ENCODE measurements at places on chromosomes 11 and 22. TPM values are rescaled to one million over a fixed set of nuclear protein-coding genes. Genes with fewer than 3 reads are reported as not detected.

DNA sequence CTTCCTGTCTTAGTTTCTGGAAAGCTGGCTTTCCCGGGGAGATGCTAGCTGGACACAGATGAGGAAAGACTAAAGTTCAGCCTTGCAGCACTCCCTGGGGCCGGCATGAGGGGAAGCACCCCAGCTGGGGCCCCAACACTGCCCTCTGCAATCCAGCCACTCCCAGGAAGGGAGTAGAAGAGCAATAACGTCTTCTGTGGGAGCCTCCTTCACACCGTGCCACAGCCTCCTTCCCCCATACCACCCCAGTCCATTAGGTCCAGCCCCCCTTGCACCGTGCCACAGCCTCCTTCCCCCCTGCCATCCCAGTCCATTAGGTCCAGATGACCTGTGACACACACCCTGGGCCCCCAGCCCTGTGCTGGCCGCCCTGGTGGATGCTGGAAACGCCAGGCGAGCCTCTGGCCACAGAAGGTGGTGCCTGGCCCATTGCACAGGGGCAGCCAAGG is 44.1 kb upstream of the PRDM11 start:
- no peak overlapping the region for H3K4me3 ChIP-seq
- no peak for DNase-seq
- peaks cover 20% of the 10 kb centered on the region for H3K27me3 ChIP-seq
- no peaks in the 10 kb centered on the region for H3K4me1 ChIP-seq
- no peak overlapping the region for H3K27ac ChIP-seq

The FLRT1 gene
- 0.15 TPM for total RNA-seq

DNA sequence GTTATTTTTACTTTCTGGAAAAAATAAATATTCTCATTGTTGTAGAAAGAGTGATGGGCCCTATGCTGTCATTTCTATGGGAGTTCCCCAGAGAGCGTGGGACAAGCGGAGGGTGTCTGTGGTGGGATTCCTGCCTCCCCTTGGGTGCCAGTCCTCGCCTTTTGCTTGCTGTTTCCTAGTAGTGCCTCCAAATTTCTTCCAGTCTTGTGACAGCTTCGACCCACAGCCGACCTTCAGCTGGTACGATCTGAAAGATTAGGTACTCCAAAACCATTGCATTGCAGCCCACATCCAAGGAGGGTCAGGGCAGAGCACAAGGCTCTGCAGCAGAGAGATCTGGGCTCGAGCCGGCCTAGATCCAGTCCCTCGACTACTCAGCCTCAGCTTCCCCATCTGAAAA is 58.9 kb upstream of the EMID1 start:
- H3K36me3 ChIP-seq: 0 out of 2 replicates have a peak, but pooled peaks cover 2% of the 10 kb centered on the region
- DNase-seq: no peak
- H3K27me3 ChIP-seq: no peaks in the 10 kb centered on the region
- no peak overlapping the region for H3K4me3 ChIP-seq

- H3K27ac ChIP-seq: no peak overlapping the region
- no peak for DNase-seq
Measured at GRCh38 chr11:115652496-115652895, 148.3 kb upstream of the CADM1 start.

- H3K4me1 ChIP-seq: no peaks in the 10 kb centered on the region
- no peaks in the 10 kb centered on the region for H3K27me3 ChIP-seq
- no peak for DNase-seq
- no peak overlapping the region for H3K4me3 ChIP-seq
- no peaks in the 10 kb centered on the region for H3K36me3 ChIP-seq
- no peak overlapping the region for H3K27ac ChIP-seq
Measured at GRCh38 chr11:36142439-36142838, 146.8 kb downstream of the COMMD9 start.

The NXPE4 gene
- not detected for total RNA-seq

Measured in HCT116 (cell line).